DND-41 (cell line): ENCODE measurements at places on chromosomes 4 and X.
A peak's percentile ranks its signal among the peaks of the same experiment; 100 is the strongest.

DNA sequence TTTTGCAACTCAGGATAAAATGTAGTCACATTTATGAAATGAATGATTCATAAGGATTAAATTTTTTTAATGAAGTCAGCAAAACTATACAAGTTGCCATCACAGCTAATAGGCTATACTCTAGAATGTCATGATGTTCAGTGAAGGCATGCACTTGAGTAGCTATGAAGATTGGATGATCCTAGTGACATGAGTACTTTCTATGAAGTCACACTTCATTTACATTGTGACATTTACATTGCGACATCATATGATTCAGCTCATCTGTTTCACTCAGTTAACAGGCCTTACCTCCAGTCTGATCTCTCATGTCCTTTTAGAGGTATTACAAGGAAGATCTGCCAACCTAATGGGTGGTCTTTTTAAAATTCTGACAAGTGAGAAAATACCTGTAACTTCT, 82.7 kb upstream of the FGF13 start:
- no peak for DNase-seq

GRCh38 chr4:184383497-184384055, 90.8 kb downstream of the IRF2 start:
- no peak for DNase-seq

DNA sequence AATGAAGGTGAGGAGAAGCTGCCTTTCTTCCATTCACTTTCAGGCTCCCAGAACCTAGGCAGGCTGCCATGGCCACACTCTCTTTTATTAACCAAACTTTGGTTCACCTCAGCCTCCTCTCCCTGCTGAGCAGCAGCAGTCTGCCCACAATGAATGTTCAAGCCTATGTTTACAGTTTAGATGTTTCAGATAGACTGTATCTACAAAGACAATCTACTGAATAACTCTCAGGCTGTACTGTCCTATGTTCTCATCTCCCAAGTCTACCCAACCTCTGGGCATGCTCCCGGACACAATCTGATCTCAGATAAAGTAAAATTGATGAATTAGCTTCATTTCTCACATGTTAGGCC, 59.2 kb upstream of the TMEM164 start:
- DNase-seq: no peak

DNA sequence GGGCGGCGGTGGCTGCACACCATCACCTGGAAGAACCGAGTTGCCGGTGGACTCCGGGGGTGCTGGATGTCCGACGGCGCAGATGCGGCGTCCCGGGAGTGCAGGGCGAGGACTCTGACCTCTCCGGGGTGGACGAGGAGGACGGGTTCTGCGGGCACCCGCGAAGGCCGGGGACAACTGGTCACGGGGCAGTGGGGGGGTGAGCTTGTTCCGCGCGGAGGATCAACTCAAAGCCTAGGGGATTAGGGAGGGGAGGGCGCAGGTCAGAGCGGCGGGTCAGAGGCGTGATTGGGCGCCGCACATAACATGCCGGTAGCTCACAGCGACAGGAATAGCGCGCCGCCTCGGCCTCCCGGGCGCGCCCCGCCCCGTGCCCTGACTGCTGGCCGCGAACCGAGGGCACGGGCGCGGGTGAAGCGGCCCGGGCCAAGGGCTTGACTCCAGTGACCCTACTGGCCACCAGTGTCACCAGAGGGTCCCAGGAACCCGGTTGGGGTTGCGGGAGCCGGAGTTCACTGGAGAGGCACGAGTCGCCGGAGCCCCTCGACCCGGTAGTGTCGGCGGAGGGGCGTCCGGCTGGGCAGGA, at the start of gene KLHL34:
TSS of gene KLHL34 (minus strand) at position 179 of the 586 bp plus-strand sequence. CDS start 542 bp downstream, outside the sequence.
- DNase-seq: no peak

DNA sequence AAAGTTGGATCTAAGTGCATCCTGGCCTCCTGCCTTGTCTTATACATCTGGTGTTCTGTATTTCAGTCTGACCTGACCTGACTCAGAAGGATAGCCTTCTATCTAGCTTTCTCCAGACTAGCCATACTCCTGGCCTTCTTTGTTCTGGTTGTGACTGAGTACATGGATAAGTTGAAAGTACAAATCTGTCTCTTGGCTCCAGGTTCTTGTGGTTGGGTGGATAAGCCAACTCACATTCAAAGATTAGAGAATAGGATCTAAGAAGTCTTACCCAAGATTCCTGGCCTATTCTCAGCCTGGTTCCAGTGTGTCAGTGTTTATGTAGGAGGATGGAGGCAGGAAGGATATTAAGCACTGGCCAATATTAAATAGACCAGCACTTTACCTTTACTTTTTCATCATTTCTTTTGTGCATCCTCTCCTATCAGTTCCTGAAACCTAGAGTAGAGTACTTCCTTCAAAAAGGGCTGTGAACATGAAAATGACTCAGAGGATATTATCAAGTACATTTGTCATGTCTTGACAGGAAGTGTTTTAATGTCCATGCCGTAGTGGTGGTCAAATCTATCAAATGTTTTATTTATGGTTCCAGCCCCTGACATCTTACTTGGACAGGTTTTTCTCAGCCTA, 123.5 kb downstream of the IL15 start:
- DNase-seq: no peak

DNA sequence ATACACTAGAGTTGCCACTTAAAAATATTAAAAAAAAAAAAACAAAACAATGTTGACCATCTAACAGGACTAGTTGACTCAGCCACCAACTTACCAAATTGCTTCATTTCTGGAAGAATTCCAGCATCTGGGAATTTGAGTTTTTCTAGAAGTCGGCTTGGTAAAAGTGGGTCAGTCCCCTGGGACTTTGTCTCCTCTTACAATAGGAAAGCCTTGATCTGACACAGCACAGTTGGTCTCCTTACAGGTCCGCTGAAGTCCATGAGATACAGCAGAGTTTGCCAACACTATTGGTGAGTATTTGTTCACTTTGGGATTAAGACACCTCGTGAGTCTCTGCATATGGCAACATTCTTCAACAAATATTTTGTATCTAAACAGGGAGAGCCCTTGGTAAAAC, 18.2 kb upstream of the DDIT4L start:
- no peak for DNase-seq

DNA sequence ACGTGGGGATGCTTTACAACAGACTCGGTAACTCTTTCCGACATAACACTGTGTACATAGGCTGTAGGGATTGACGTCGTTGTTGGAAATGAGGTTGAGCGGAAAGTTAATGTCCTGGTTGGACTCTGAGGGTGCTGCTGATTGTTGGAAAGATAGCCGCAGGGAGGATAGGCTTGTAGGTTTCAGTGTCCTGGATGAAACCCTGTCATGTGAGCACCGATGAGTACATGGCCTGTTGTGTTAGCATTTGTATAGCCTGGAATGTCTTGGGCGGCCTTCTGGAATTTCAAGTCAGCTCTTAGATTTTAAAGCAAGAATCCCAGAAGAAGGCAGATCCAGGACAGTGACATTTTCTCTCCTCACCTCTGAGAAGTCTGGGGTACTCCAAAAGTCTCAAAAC, 63.3 kb downstream of the TBC1D14 start:
- DNase-seq: no peak

DNA sequence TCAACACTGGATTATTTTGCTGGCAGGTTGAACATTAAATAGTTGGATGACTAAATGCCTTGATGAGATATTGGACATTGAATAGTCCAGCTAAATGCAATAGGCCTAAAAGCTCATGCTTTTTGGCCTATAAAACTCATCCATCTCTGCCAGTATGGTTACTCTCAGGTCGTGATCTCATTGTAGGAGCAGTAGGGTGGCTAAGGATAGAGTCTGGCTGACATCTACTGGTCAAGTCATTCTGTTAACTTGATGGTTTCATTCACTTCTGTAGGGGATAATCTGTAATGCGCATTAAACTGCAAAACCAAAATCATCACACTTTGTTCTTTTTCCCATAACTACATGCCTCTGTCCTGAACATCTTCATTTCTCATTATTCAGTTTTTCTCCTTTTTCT, 227.0 kb downstream of the DKK2 start:
- DNase-seq: peak; percentile 10

DNA sequence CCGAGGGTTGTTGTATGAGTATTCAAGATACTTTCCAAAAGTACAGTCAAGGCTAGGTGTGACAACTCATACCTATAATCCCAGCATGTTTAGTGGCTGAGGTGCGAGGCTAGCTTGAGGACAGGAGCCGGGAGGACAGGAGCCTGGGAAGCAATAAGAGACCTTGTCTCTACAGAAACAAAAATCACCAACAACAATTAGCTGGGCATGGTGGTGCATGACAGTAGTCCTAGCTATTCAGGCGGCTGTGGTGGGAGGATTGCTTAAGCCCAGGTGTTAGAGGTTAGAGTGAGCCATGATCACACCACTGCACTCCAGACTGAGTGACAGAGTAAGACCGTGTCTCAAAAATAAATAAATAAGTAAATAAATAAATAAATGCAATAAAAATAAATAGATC, 91.6 kb downstream of the TLL1 start:
- no peak for DNase-seq
